ELR (cell line): ENCODE measurements at places on chromosomes 13 and 19.

DNA sequence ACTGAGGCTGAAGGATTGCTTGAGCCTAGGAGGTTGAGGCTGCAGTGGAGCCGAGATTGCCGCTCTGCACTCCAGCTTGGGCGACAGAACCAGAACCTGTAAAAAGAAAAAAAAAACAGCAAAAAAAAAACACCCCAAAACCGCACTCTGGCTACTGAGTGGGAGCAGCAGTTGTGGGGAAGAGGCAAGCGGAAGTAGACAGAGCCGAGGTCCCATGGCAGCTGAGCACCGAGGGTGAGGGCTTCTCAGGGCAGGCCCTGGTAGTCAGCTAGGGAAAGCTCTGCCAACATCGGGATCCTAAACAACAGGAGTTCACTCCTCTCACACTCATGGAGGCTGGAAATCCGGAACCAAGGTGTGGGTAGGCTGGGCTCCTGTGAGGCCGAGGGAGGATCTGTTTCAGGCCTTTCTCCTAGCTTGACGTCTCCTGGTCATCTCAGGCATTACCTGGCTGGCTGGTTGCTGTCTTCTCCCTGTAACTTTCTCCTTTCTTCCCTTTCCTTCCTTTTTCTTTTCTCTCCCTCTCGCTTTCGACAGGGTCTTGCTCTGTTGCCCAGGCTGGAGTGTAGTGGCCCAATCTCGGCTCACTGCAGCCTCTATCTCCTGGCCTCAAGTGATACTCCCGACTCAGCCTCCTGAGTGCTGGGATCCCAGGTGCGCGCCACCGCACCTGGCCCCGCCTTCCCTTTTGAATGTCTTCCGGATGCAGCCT is 15.8 kb upstream of the LATS2 start:
- DNase-seq = no peak

DNA sequence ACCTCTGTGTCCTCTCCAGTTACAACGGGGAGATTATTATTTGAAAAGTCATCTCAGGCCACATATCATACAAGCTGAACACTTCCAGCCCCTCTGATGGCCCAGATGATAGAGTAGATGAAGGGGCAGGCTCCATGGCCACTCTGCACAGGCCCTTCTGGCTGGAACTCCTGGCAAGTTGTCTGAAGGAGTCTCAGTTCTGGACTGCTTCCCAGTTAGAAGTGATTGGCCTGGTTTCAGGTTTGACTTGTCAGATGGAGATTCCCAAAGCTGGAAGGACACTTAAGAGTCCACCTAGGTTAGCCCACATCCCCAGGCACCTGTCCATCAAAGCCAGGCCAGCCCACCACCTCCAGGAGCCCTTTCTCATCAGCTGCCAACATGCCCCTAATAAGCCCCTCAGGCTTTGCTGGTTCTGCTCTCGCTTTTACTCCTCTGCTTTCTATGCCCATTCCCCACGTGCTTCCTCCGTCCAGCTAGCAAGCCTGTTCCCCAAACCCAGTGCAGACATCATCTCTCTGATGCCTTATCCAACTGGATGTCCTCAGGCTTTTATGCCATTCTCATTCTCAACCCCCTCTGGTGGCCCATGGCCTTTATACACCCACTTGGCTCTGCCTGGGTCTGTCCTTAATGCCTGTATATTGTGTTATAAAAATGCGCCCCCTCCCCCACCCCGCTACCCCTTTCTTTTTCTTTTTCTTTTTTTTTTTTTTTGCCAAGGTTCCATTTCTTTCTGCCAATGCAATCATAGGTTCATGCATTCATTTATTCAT is 56.5 kb downstream of the HSPH1 start:
- DNase-seq = no peak

- peak; percentile 58 for DNase-seq
Measured at GRCh38 chr13:69970520-69970919, 137.1 kb upstream of the ATXN8OS start.

DNA sequence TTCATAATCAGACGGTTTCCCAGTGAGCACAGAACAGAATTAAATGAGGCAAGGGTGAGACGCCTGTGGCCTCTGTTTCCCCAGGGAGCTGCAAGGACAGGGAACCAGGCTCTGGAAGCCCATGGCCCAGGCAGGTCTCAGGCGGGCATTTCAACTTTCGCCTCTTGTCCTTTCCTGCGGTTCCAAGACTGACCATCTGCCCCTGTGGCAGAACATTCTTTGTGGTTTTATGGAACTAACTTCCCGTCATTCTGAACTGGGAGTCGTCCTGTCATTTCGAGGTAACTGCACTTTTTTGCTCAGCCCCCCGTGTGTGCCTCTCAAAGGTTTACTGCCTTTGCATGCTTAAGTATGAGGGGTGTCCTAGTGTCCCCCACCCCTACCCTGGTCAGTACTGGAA is 70.9 kb downstream of the KL start:
- peak; percentile 49 for DNase-seq

GRCh38 chr19:6026390-6027227 is 48.7 kb upstream of the RANBP3 start:
- no peak for DNase-seq

DNA sequence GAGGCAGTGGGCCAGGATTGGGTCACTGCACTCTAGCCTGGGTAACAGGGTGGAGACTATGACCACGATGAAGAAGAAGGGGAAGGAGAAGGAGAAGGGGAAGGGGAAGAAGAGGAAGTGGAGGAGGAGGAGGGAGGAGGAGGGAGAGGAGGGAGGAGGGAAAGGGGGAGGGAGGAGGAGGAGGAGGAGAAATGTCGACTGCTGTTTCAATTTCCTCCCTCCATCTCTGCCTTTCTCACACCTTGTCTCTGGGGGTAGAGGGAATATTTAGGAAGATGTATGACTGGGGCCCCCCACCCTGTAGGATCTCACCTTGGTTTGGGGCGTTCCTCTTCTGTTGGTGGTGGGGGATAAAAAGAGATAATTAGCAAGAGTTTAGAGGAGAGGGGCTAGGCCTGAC is 3.8 kb downstream of the TNNT1 start:
- DNase-seq = no peak

DNA sequence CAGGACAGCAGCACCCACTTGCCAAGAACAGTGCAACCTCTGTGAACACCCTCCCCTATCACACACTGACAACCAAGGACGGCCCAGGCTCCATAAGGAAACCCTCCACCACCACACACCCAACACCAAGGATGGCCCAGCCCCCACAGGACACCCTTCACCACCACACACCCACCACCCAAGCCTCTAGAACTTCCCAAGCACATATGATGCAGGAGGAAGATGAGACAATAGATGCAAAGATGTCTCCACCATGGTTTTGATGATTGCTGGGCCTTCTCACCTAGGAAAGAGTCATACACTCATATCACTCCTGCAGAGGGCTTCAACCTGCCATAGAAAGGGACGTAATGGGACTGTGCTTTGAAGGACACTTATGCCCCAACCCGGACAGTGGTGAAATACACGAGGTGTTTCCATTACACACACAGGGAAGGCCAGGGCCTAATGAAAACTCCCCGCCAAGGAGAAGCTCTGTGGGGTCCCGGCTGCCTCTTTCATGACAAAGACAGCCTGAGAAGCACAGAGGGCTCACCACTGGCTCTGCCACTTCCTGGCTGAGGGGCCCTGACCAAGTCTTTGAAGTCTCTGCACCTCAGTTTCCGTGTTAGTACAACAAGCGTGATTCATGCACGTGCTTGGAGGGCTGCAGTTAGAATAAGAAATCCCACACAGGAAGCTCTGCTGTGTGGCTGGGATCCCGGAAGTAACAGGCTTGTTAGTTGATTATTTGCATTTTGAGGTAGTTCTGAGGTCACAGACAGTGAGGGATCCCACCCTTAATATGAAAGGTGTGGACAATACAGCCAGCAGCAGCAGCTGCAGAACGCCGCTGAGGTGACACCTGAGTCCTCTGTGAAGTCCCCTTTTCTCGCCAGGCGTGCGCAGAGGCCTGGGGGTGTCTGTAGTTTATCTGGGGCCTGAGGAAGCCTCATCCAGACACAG is 61.9 kb upstream of the ATP12A start:
- DNase-seq = peak; percentile 35
